ENCODE measurements at places on chromosomes 1 and 21.

DNA sequence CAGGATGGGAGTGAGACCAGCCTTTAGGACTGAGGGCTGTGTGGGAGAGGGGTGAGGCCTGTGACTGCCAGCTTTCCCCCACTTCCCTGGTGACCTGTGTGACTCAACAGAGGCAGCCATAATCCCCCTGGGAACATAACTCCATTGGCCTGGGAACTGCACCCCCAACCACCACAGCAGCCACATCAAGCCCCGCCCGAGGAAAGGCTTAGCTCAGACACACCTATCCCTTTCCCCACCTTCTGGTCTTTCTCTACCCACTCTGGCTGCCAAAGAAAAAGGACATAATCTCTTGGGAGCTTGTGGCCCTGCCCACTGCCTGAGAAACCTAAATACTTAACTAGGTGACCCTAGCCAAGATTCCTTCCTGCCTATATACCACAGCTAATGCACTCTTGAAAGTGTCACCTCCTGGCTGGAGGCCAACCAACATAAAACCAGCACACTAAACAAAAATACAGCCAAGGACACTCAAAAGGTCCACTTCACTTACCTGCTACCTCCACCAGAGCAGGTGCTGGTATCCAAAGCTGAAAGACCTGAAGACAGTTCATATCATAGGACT, 406.6 kb upstream of the CAMK1G start:
- peak; percentile 28 for DNase-seq

DNA sequence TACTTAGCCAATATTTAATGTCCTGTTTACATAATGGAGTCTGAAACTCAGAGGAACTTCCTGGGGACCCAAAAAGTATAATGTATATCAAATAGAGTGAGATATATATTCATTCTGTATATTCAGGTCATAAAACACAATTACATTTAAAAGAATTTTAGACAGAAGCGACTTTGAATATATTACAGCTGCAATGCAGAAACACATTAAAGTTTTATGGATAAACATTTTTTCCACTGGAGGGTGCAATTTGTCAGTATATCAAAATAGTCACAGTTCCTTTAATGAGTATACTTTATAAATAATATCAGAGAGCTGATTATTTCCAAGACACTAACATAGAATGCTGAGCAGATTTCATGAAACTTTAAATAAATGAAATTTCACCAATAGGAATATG, 43.9 kb upstream of the CRB1 start:
- DNase-seq: no peak

DNA sequence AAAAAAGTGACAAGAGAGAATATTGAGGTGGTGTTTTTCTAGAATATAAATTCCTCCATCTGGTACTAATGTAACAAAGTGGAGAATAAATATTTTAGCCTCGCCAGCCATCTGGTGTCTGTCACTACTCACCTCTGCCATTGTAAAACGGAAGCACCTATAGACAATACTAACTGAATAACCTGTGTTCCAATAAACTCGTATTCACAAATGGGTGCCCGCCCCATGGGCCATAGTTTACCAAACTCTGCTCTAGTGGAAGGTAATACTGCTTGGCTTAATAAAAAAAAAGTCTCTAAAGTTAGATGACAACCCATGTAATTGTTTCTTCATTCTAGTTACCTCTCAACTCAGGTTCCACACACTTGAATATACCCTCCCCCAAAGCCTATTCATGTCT, 8.1 kb downstream of the MIS18A start:
- no peak for DNase-seq

- no peak for DNase-seq
Observed at GRCh38 chr21:18350216-18350615, 53.4 kb downstream of the TMPRSS15 start.

Measured in NCI-H187 (cell line).